ENCODE measurements at places on chromosomes 13 and 19. TPM values are rescaled to one million over a fixed set of nuclear protein-coding genes. Genes with fewer than 3 reads are reported as not detected.

ZNF577 gene
- total RNA-seq: 20.6 TPM

PEG3 gene
- 10.0 TPM for total RNA-seq

OR4F17 gene
- total RNA-seq: not detected

LMTK3 gene
- not detected for total RNA-seq

SULT2A1 gene
- not detected for total RNA-seq

IFNL1 gene
- total RNA-seq: not detected

C1QTNF9B gene
- not detected for total RNA-seq

NTN5 gene
- not detected for total RNA-seq

MBNL2 gene
- 75.5 TPM for total RNA-seq

FAAP24 gene
- 3.8 TPM for total RNA-seq

TTC9B gene
- total RNA-seq: not detected

ANKLE1 gene
- 1.6 TPM for total RNA-seq

VSIG10L gene
- 0.26 TPM for total RNA-seq

ZNF560 gene
- total RNA-seq: not detected

FCAR gene
- total RNA-seq: 0.40 TPM

CCL25 gene
- not detected for total RNA-seq

SMIM44 gene
- not detected for total RNA-seq

ZNF837 gene
- 4.6 TPM for total RNA-seq

FPR3 gene
- total RNA-seq: 1.8 TPM

KCNJ14 gene
- 1.2 TPM for total RNA-seq

TPTE2 gene
- 0.43 TPM for total RNA-seq

IGFL2 gene
- total RNA-seq: 0.61 TPM
